ENCODE measurements at places on chromosomes 2 and 18.

DNA sequence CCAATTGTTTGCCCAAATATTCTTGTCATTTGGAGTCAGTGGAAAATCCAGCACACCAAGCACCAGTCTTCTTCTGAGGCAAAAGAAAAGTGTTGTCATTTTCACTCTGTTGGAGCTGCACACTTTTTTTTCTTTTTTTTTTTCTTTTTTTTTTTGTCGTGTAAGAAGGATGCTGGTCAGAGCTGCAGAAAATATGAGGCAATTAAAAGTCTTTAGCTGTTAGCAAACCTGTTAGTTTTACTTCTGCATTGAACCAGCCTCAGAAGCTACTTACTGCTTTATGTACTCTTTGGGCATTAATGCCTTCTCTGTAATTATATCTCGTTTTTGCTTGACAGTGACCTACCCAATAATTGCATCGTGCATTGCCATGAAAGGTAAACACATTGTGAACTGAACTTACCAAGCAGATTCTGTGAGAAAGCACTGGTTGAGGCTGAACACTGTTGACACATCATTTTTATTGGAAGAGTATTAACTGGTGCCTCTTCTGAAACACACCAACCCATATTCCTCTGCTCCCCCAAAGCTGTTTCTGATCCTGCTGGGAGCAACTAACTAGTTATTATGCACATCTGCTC lies 165.4 kb downstream of the CAPN13 start:
- no peak for DNase-seq

DNA sequence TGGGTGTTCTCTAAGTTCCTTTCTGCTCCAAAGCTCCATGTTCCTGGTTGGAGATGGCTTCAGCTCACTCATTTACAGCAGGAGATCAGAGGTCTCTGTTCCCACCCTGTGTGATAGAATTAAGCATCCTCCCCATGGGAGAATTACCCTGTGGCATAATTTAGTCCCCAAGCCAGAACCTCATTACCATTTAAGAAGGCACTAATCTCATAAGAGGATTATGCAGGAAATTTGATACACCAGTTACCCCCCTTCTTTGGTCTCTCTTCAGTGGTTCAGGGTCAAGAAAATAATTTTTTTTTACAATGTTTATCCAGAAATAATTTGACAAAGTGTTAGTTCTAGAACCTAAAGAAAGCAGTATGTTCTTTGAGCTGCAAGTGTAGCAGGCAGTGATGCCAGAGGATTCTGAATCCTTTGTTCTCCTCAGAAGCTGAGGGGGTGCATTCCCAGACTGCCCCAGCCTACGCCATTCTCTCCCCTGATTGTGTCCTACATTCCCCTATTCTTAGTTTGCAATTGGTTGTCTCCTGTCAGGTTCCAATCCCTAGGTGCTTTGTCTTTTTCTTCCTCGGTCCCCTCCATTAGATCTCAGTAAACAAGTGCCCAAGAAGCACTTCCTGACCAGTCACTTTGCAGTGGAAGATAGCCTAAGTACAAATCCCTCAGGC lies 163.6 kb downstream of the PRKCE start:
- no peak for DNase-seq

DNA sequence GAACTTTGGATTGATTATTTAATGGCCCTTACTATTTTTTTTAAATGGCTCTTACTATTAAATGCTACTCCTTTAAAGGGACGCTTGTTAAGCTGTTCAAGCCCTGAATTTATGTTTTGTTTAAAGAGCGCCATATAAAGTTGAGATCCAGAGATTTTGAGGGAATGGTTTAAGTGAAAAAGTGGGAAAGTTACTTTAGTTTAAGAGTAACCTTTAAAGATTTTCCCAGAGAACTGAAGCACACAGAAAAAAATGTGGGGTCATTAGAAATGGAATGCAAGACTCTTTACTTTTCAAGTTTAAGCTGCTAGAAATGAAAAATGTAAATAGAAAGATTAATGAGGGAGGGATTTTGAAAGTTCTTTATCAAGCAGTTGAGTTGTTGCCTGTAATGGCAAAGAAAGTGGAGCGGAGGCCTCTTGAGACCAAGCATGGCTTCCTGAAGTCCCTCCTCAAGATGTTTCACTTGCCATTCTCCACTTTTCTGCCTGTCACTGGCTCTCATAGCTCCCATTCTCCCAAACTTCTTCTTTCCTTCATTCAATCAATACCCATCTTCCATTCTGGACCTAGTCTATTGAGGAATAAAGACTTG lies 93.2 kb downstream of the KCNS3 start:
- no peak for DNase-seq

GRCh38 chr18:58525517-58525916 lies 103.4 kb downstream of the ALPK2 start:
- DNase-seq: no peak

DNA sequence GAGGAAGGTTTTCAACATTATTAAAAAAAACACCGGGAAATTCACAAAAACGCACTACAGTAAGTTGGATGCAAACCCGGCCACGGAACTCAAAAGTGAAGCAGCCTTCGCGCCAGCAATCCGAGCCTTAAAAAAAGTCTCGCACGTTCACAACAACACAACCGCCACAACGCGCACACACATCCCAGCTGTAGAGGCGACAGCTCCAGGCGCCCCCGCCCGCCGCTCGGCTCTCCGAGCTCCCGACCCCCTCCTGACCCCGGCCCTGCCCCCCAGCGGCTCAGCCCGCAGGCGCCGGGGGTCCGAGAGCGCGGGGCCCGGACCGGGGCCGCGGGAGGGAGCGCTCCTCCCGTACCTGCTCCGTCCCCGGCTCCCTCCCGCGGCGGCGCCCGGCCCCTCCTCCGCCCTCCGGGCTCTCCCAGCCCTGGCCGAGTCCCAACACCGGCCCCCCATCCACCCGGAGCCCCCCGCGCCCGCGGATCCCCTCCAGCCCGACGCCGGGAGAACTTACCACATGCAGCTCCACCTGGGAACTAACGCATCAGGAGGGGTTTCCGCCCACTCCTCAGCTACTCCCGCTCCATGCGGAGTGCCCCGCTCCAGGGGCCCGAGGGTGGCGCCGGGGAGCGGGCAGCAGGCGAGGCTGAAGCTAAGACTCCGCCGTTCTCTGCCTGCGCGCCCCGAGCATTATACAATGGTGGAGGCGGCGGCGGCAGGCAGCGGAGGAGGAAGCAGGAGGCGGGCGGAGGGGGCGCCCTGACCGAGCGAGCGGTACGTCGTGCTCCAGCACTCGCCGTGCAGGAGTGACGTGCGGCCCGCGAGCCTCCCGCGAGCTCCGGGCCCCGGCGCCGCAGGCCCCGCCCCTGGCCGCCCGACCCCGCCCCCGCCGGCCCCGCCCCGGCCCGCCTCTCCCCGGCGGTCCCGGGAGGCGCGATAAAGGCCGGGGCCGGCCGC lies at the start of gene SERTAD2:
Gene SERTAD2 (minus strand): TSS at position 805 of the 954 bp plus-strand sequence. CDS start 17,042 bp downstream, outside the sequence.
- peak; percentile 55 for DNase-seq

GRCh38 chr2:230869914-230870543 lies 5.3 kb downstream of the ITM2C start:
- no peak for DNase-seq

- DNase-seq: no peak
Measured at GRCh38 chr2:43111788-43112554, 114.4 kb downstream of the ZFP36L2 start.

DNA sequence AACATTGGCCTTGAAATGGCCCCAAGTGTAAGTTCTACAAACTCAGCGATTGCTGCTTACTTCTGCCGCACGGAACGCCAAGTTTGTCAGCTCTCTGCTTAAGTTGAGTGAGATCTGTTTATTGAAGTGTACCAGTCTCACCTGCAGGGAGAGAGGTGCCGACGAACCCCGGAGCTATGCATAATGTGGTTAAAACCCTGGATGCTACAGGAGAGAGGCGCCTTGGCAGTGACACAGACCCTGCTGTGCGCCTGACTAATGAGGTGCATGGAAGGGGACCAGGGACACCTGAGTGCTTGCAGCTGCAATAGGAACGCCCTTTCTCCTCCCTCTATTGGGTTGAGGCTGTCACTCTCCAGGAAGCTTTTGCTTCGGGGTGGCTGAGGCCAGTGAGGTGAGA lies 979 bp downstream of the SLC9A2 start:
- DNase-seq: no peak

GRCh38 chr2:102159295-102159694 lies 16.7 kb downstream of the IL1R1 start:
- DNase-seq: no peak

GRCh38 chr2:172624996-172625395 lies 69.1 kb downstream of the PDK1 start:
- no peak for DNase-seq

- DNase-seq: no peak
Measured at GRCh38 chr2:132668189-132668823, 1.7 kb downstream of the LYPD1 start.

GRCh38 chr18:22681908-22682307 lies 251.2 kb upstream of the RBBP8 start:
- DNase-seq: no peak

DNA sequence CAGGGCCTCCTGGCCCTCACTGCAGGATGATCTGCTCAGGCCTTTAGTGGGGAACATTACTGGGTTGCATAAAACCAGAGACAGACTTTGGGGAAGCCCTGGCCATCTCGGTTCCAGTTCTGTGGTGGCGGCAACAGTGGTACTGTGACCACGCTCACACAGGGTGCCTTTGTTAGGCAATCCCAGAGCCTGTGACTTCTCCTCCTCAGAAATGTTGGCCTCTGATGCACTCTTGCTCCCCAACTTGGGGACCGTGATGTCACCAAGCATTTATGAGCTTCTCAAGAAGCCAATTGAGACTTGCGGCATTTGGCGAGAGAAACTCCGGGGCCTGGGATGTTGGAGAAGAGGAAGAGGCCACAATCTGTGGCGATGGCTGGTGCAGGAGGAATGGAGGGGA lies 80.9 kb upstream of the PKDCC start:
- no peak for DNase-seq

DNA sequence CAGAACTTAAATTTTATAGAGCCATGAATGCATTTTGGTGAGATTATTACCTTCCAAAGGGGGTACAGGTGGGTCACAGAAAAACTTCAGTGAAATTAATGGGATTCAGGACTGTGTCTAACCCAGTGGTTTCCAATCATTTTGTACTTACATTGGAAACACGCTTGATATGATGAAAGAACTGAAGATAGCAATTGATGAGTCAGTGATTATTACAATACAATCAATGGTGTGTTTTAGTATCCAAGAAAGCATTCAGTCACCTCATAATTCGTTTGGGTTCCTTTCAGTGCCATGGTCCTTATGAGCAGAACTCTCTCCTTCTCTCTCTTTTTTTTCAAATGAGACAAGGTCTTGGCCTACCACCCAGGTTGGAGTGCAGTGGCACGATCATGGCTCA lies 66.5 kb upstream of the IGFBP5 start:
- DNase-seq: no peak

DNA sequence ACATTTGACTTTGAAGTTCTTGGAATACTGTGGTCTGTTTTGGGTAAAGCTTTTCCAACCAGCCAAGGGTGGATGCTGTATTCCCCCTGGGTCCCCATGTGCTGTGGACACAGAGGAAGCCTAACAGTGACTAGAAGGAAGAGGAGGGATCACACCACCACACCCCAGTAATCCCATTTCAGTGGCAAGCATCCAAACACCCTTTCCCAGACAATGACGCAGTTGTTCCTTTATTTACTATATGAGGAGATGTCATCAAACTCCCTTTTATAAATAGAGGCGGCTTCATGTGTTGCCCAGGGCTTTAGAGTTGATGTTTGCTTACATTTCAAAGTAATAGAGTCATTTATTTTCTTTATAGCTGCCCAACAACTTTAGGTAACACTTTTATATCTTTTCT lies 959.4 kb upstream of the GYPC start:
- no peak for DNase-seq

DNA sequence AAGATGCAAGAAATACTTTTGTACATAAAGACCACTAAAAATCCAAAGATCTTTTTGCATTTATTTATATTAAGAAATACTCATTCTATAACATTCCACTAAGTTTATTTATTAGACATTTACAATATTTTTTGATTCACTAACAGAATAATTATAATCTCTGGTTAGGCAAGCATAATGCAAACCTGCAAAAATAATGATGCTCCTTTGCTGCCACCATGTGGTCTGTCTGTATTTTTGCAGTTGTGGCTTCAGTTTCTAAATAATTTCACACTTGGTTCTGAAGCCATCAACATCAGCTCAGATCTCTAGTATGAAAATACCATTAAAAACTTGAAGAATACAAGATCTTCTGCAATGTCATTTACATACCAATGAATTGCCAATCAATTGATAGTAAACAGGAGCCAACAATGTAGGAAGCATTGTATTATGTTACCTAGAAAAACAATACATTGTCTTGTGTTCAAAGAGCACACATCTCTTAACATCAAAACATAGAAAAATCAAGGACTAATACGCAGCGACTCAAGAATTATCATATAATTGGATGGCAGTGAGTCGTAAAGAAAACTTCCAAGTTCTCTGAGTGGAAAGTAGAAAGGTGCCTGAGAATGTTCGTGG lies 28.8 kb upstream of the WDR75 start:
- no peak for DNase-seq

DNA sequence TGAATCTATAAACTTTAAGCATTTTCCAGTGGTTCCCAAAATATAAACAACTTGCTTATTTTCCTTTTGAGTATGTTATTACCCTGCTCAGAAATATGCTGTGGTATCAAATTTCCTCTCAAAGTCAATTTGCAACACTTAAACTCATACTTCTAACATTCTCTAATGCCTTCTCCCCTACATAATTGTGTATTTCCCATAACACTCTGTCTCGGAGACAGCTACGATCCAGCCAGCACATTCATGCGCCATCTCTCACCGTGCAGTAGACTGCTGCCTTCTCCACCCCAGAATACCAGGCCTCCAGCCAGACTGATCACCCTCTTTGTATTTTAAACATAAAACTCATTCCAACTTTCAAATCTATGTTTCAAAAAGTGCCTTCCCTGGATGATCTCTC lies 41.8 kb downstream of the TIMM21 start:
- no peak for DNase-seq

DNA sequence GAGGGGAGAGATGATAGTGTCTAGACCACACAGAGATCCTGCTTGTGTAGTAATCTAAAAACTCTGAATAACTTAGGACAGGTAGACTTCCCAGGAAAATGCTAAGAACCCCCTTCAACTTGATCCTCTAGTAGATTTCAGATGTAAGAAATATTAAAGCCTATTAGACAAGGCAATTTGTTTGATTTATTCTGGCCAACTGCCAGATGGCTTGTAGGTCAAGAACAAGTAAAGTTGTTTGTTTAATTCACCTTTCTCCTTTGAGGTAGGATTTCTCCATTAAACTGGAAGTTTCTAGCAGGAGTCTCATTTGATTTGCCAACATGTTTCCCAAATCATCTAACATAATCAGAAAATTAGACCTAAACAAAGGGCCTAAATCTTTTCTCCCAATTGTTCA lies 48.6 kb downstream of the SH3RF3 start:
- DNase-seq: no peak

- DNase-seq: no peak
Measured at GRCh38 chr18:66271962-66272361, 331.9 kb downstream of the CDH19 start.

Data from stimulated activated CD8-positive, alpha-beta memory T cell treated with anti-CD3 and anti-CD28 coated beads, Interleukin-15, amount 100 ng/mL, for 24 hours (primary cell).